ENCODE measurements at places on chromosomes 6 and 20.

DNA sequence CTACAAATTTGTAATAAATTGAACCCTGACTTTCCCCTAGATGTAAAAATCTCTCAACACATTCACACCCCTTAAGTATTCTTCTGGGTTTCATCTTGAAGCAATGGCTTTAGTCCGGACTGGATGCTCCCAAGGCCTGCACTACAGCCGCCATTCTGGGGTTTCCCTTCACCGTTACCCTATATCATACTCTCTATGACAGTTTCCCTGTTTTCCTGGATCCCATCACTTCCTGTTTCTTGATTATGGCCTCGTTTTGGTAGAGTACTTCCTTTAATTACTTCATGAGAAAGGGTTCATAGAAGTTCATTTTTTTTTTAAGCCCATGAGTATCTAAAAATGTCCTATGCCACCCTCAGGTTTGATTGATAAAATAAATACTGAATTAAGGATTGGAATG, 11.7 kb downstream of the FIG4 start:
- DNase-seq, result no peak

DNA sequence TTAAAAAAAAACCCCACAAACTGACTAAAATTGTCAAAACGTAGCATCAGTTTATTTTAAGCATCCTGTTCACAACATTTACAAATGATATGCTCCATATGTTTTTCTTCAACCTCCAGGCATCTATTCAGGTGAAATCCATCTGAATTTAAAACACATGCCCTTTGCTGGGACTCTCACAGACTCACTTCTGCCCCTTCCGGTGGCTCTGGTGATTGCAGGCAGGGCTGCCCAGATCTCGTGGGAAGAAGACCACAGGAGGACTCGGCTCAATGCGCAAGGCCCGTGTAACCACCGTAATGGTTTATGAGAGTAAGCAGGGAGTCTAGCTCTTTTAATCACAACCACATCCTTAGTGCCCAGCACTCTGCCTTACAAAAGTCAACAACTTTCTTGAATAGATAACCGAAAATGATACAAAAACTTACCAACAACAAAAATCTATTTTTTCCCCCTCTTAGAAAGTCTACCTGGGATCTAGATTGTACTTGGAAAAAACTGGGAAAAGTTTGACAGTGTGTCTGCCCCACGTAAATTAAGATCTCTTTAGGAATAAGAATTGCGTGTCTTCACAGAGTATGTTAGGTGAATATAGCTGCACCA, 139.1 kb downstream of the KIF16B start:
- DNase-seq, result no peak

DNA sequence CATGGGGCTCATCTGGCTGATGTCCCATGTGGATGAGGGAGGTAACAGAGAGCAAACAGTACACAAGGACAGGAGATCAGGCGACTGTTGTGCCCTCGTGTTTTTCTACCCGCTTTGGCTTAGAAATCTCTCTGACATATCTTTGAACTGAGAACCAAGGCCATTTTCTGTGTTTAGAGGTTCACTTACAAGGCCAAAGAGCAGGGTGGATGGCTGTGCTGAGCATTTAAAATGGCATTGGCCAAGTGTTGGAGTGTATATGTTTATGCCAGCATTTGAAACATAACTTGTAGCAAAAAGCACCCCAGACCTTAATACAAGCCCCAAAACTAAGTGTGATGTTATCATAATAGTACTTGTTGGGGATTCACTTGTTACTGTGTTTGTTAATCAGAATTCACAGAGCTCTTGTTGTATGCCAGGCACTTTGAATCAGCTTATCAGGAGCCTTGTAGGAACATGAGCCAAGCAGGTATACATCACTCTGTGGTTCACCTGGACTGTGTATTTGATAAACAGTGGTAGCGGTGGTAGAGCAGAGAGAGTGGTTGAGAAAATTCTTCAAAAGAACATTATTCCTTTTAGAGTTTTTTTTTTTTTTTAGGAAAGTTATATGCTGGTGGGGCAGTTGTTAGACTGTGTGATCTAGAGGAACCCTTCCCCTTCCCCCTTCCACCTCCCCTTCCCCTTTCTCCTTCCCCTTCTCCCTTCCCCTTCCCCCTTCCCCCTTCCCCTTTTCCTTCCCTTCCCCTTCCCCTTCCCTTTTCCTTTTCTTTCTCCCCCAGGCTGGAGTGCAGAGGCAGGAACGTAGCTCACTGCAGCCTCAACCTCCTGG, 71.3 kb downstream of the ATRN start:
- DNase-seq, result no peak

GRCh38 chr6:64777941-64778785, 928.9 kb downstream of the EYS start:
- no peak for DNase-seq

DNA sequence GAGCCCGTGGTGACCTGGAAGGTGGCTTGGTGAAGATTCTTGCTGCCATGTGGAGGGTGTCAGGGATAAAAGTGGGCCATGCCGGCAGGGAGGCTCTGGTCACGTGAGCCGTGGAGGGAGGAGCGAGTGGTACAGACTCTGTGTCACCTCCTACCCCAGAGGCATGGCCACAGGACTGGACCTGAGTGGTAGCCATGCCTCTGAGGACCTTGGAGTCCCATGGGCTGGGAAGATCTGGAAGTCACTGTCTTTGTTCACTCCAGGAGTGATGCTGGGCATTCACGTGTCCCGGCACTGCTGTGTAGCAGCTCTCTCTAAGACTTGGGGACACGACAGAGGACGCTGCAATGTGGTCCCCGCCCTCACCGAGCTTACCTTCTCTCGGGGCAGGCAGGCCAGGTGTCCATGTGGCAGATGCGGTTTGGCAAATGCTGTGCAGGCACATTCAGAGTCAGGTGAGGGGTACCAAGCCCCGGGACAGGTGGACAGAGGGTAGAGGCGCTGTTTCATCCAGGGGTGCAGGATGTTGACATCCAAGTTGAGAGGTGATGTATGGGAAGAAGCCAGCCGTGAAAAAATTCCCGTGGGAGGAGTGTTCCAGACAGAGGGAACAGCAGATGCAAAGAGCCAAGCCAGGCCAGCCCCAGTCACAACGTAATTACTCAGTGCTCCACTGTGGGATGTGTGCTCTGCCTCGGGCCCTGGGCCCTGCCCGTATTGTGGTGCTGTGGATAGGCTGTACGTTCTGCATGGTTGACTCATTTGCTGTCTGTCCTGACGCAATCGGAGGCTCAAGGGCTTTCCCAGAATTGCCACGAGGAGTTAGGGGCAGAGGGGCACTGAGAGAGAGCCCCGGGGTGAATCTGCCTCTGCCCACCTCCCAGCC, 307.8 kb downstream of the TAF4 start:
- DNase-seq, result no peak

- DNase-seq, result no peak
Measured at GRCh38 chr6:118881440-118882313, 12.3 kb upstream of the ASF1A start.

- no peak for DNase-seq
Measured at GRCh38 chr6:164322533-164322932, 908.0 kb downstream of the QKI start.

DNA sequence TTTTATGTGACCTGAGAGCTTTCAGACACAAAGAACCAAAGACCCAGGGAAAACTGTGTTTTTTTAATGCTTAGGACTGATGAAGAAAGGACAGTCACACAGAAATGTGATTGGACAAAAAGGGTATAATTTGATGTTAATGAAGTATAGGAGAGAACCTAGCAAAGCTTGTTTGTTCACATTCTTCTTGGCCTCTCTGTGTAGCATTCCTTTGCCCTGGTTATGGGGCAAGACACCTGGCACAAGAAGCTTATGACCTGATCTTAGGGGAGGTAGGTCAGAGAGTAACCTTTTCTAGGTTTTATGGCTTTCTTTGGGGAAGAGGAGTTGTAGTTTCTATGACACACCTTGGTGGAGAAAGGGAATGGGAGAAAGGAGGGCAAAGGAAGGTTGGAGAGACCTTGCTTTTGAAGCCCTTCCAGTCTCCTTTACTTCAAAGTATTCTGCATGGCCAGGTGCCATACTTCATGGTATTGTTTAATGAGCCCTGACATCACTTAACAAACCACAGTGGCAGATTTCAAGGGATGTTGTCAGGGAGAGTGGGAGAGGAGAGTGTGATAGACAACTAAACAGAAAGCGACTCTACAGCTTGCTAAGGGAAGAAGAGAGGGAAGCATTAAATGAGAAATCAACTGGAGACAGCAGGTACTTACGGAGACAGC, 701.8 kb upstream of the FLRT3 start:
- no peak for DNase-seq

DNA sequence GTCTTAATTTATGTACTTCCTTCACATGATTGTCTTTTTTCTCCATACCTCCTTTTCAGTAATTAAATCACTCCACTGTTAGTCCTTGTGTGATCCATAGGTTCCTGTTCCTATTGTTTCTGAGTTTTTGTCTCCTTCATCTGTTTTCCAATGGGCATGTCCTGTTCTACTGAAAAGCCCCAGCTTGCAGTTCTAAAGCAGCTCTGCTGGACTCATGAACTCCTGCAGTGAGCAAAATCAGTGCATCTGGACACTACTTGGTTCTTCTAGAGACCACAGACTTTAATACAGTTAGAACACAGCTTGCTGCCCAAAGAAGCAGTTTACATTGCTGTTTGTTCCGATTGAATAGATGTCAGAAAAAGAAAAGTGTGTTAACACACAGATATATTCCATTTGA, 593.3 kb upstream of the HS3ST5 start:
- DNase-seq, result no peak

- DNase-seq, result no peak
Measured at GRCh38 chr20:2379511-2380229, 1.0 kb upstream of the TGM6 start.

- DNase-seq, result no peak
Measured at GRCh38 chr20:47810721-47811347, 25.6 kb upstream of the SULF2 start.

GRCh38 chr6:24273096-24273870, 84.6 kb downstream of the DCDC2 start:
- no peak for DNase-seq

GRCh38 chr20:38253571-38253970, 7.0 kb downstream of the KIAA1755 start:
- no peak for DNase-seq

- no peak for DNase-seq
Measured at GRCh38 chr6:85678026-85678601, 35.4 kb upstream of the SYNCRIP start.

DNA sequence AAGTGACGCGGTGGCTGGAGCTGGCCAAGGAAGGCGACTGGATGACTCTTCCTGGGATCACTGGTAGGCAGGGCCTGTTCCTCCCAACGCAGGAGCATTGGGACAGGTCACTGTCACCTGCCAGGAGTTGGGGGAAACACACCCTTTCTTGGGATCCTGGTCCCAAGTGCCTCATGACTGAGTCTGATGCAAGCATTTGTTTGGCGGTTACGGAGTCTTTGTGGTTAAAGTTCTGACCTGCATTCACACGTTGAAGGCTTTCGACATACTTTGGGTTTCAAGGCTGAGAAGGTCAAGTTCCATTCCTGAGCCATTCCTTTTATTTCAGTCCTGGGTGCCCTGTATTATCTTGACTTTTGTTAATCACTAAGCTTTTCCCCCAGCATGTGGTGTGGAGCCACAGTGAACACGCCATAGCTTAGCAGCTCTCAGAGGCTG, 6.0 kb downstream of the PNLDC1 start:
- DNase-seq, result no peak

- DNase-seq, result no peak
Measured at GRCh38 chr6:164148788-164149187, 734.3 kb downstream of the QKI start.

GRCh38 chr20:12110711-12111110, 193.0 kb downstream of the BTBD3 start:
- DNase-seq, result no peak

GRCh38 chr6:136864676-136865075, 42.3 kb downstream of the PEX7 start:
- DNase-seq, result no peak

Measured in suprapubic skin (tissue), 4 donors.